ENCODE measurements at places on chromosomes 3 and 15.

GRCh38 chr15:81962482-81962881 lies 83.3 kb downstream of the MEX3B start:
- DNase-seq, result no peak

DNA sequence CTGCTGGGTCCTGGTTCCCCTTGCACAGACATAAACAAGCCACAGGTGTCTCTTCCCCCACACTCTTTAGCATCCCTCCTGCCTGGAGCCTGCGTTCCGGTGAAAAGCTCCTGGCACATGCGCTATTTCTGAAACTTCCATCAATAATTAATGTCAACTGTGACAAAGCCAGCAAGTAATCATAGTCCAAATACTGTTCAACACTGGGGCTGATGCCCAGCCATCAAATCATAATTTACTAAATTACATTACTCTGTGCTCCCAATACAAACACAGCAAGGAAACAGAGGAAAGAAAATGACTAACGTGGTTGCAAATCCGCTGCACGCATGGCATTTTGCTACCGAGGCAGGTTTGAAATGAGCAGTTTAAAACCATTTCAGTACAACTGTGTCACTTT lies 294.7 kb downstream of the ERC2 start:
- no peak for DNase-seq

GRCh38 chr15:91857772-91858171 lies 4.3 kb downstream of the SLCO3A1 start:
- DNase-seq, result no peak

DNA sequence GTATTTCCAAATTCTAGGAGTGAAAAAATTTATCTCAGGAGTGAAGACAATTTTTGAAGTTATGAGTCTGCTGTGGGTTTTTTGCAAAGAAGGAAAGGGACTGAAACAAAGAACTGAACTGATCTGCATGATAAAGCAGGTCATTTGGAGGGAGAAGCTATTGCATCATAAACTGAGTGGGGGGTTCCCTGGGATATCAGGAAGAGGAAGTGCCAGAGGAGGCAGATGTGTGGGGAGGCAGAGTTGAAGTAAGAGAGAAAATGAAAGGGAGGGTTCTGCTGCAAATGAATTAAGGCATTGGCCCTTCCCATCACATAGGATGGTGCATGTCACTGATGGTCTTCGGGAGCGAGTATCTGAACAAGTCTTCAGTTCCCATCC lies 379.2 kb downstream of the VPS13C start:
- DNase-seq, result no peak

DNA sequence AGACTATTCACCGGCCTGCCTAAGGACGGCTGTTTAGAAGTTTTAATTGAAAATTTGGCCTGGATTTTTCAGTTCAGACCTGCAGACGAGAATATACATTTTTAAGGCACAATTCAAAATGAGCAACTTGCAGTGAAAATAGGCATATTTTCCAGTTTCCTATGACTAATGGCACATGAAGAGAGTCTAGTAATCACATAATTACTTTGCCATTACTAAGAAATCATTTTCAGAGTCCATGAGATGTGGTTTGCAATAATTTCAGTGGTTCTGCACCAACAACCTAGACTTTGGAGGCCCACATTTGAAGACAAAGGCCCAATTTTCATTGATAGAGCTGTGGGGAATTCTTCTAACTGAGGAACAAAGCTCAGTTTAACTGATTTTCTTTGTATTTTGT lies 205.3 kb downstream of the SOX2 start:
- no peak for DNase-seq

DNA sequence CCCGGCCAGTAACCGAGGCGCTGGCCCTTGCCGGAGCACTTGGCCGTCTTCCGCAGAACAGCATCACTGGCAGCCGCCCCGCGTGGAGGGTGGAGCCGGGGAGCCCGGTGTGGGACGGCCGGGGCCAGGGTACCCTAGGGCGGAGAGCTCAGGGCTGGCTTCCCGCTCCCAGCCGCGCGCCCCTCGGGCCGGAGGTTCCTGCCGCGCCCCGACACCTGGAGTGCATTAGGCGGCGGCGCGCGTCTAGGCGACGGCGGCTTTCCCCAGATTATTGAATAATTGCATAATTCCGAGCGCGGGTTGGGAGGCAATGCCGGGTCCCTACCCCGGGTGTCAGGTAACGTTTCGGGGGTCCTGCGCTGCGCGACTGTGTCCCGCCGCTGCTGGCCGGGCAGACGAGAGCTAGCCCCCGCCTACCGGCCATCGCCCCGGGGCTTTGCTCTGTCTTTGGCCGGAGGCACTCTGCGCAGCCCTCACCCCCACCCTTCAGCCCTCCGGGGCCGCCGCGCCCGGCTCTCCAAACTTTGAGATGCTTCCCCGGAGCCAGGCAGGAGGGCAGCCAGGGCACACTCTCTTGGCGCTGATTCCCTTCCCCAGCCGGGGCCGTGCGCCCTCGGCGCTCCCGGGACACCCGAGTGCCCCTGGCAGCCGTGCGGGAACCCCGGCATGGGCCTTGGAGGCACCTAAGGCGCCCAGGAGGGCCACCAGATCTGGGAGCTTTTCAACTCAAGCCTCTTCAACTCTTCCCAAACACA lies 749 bp downstream of the ITGA11 start:
- DNase-seq, result no peak

DNA sequence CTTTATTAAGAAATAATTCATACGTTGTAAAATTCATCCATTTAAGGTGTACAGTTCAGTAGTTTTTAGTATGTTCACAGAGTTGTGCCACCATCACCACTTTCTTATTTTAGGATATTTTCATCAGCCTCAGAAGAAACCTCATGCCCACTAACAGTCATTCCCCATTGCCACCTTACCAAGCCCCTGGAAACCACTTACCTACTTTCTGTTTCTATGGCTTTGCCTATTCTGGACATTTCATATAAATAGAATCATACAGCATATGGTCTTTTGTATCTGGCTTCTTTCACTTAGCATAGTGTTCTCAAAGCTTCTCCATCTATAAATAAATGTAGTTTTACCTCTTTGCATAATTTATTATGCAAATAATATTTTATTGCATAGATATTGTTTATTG lies 6.6 kb downstream of the FETUB start:
- DNase-seq, result no peak

DNA sequence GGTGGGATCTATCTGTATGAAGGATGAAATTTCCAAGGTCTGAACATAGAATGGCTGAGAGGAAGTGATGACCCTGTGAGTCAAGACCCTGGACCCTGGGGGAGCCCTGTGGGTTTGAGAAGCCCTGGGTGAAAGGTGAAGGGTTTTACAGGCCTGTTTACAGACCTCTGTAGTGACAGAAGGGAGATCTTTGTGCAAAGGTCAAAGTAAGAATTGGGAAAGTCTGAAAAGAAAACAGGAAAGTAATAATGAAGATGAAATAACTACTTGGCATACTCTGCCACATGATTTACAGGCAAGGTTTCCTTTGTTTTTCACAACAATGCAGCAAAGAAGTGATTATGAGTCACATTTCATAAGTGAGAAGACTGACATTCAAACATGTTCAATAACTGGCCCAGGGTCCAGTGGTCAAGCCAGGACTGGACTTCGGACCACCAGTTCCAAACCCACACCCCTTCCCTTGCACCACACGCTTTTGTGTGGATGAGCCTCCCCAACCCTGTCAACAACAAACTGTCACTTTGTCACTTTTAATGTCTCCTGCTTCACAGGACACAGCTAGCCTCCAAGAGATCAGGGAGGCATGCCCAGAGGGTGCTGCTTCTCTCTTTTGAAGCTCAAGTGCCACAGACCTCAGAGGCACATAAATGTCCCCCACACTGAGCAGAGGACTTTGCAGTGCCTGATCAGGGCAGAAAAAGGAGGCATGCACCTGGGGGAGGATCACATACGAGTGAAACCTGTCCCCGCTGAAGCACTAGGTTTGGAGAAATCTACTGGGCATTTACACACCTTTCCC lies 21.5 kb downstream of the CD86 start:
- DNase-seq, result no peak

DNA sequence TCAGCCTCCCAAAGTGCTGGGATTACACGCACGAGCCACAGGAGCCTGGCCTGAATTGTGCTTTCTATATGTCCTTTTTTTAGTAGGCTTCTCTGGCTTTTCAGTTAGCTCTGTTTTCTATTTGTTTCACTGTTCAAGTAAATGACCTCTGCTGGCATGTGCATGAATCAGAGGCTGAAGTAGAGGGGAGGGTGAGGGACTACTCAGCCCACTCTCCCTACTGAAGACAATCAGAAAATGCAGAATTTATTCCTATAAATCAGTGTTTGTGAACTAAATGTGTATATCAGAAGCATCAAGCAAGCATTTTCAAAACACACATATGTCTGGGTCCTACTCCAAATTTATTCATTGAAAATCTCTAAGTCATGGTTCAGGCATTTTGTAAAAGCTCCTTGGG lies 45.0 kb downstream of the ZMAT3 start:
- no peak for DNase-seq

DNA sequence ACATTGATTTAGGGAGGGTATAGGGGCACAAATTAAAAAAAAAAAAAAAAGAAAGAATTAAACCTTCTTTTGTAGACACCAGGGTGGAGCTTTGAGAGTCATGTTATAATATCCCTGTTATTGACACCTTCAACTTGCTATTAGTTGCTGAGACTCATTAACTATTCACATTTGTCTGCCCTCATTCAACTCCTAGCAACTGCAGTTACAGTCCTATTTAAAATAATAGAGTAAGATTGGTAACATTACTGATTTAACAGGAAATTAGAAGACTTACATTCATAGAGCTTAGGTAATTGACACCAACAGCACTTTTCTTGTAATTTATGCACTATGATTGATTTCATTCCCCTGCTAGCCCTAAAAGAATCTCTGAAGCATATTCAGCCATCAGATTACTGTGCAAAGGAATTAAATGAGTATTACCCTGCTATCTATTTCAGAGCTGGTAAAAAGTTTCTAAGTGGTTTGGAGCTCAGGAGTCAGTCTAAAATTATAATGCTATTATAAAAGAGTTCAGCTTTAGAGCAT lies 148.8 kb upstream of the TBL1XR1 start:
- DNase-seq, result no peak

DNA sequence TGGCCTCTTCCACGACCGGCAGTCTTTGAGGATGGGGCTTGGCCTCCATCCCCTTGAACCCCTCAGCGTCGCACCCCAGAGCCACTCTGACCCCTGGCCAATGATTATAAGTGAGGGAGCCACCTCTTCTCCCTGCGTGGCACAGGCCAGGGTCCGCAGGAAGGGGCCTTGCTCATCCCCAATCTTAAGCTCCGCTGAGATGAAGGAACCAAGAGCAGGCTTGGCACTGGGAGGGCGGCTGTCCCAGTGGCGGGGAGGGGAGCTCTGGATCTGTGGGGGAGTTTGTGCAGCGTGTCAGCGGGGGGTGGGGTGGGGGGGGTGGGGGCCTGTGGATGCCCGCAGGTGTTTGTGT lies 13.8 kb upstream of the ADPGK start:
- no peak for DNase-seq

GRCh38 chr3:108590460-108590859 lies 938 bp downstream of the DZIP3 start:
- DNase-seq, result no peak

All from stimulated activated CD8-positive, alpha-beta memory T cell treated with anti-CD3 and anti-CD28 coated beads, Interleukin-2, amount 100 ng/mL, for 48 hours (primary cell).